ENCODE measurements at places on chromosomes 2 and 18.

- no peak for DNase-seq
These were observed 23.8 kb upstream of the SLC35G4 start for GRCh38 chr18:11585596-11585995.

- DNase-seq: no peak
These were observed 224.5 kb downstream of the UXS1 start for GRCh38 chr2:105969552-105969951.

DNA sequence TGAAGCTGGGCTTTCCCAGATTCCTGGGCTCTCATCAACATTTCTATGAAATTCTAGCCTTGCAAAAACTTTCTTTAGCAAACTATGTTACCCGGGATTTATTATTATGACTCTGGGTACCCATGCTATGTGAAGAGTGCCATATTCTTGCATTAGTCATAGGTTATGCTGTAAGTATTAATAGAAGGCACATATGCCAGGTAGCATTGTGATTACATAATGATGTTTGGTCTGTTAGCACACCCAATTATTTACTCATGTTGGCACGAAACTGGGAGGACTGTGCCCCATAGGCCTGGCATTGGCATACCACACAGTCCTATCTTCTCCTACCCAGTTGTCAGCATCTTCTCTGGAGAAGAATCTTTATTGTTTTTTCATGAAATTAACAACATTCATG, 171.0 kb downstream of the SLC4A3 start:
- DNase-seq: no peak

DNA sequence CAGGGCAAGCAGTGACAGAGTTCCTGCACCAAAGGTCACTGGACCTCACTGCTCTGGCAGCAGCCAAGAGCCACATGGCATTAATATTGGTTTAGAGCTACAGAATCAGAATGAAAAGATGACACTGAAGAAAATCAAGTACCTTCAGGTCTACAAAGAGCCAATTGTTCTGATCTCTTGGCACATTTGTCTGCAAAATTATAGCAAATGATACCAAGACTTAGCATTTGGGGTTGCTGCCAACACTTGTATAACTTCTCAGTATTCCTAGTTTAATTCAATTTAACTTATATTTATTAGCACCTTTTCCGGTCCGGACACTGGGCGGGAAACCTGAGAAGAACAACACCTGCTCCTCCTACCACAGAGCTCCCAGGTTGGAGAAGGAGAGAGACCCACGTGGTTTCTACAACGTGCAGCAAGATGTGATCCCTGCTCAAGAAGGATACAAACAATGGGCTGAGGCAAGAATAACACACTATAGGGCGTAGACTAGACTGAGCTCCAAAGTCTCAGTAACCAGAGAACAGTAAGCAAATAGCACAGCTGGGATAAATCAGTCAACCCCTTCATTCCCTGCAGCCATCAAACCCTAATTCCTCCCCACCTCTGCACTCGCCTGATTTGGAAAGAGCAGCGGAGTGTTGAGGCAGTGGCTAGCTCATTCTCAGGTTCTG, 2.4 kb downstream of the LRRC30 start:
- no peak for DNase-seq

GRCh38 chr2:88239781-88240180, 69.6 kb downstream of the THNSL2 start:
- no peak for DNase-seq

- DNase-seq: no peak
These were observed 30.9 kb upstream of the SULT1C4 start for GRCh38 chr2:108346827-108347226.

- DNase-seq: no peak
These were observed 95.6 kb upstream of the KCNH7 start for GRCh38 chr2:162934191-162934590.

- DNase-seq: no peak
These were observed 776 bp downstream of the EMILIN2 start for GRCh38 chr18:2847317-2848246.

DNA sequence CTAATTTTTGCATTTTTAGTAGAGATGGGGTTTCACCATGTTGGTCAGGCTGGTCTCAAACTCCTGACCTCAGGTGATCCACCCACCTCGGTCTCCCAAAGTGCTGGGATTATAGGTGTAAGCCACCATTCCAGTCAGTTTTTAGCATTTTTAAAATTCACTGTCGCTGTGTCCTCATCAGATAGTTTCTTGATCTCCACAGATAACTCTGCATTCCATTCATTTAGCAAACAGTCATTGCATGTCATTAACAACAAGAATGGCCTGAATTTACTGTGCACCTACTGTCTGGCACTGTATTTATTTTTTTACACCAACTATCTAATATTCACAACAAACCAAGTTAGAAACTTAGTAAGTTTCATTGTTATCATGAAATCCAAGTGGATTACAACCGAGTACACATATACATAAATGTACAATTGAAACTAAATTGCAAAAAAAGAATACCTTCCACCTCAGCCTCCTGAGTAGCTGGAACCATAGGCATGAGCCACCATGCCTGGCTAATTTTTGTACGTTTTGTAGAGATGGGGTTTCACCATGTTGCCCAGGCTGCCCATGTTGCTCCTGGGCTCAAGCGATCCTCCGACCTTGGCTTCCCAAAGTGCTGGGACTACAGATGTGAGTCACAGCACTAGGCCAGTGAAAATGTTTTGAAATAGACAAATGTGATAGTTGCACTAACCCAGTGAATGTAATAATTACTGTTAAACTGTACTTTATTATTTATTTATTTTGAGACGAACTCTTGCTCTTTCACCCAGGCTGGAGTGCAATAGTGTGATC, 4.3 kb downstream of the MCEE start:
- no peak for DNase-seq

DNA sequence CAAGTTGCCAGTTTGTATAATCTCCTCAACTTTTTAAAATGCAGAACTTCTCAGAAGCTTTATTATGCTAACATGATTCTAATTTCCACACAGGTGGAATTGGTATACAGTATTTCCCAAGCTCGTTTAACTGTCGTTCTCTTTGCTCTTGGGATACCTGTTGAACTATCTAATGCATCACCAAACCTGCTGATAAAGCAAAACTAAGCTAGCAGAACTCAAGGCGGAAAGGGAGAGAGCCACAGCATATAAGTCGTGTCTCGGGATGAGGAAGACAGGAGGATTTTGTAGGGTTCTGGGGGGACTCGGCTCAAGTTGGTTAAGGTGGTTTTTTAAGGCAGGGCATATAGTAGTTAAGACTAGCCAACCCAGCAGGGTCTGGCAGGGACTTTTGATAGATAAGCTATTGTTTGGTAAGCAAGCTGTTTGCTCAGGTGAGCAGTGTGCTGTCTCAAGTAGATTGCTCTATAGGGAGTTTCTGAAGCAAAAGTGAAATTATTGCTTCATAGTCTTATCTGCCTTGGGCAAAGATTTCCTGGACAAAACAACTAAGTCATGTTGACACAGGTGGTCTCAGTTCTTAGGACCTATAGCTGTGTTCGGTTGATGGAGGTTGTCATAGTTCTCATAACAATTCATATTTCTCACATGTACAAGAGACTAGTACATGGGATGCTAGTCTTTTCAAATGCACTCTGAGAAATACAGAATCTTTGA, 28.2 kb upstream of the CHRNA1 start:
- no peak for DNase-seq

GRCh38 chr2:134408386-134408785, 154.5 kb downstream of the MGAT5 start:
- DNase-seq: no peak

- no peak for DNase-seq
These were observed 26.1 kb downstream of the DIPK1C start for GRCh38 chr18:74430806-74431571.

DNA sequence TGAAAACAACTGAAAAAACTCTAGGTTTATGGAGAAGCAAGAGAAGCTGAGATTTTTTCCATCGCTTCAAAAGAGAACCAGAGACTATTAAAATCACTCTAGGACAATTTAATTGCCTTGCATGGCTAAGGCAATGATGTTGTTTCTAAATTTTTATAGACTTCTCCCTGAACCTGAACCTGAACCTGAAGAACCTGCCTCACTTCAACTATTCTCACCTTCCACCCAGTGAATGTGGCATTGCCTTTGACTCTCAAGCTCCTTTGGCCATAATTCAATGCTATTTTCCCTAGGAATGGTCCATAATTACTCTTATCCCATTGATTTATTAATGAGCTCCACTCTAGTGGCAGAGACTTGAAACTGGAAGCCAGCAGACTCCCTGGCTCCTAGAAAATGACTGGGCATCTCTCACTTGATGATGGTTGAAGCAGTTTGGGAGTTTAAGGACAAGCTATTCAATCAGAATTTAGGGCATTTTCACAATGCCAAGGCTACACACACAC, 303.8 kb upstream of the UBE2E3 start:
- no peak for DNase-seq

GRCh38 chr18:28504066-28504465, 327.1 kb upstream of the CDH2 start:
- DNase-seq: no peak

DNA sequence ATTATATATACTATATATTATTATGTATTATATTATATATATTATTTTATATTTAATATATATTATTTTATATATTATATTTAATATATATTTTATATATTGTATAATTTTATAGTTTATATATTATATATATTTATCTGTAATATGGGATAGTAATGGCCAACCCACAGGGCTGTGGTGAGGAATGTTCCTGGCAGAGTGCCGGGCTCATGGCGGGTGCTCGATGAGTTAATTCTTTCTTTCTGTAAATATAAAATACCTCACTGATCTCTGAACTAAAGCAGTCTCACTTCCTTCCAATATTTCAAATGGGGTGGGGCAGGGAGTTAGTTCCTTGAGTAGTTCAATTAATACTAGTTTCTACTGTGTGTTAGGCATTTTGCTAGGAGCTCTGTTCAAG, 389.4 kb downstream of the TSN start:
- DNase-seq: no peak

GRCh38 chr2:195535911-195536522, 121.0 kb upstream of the SLC39A10 start:
- no peak for DNase-seq

DNA sequence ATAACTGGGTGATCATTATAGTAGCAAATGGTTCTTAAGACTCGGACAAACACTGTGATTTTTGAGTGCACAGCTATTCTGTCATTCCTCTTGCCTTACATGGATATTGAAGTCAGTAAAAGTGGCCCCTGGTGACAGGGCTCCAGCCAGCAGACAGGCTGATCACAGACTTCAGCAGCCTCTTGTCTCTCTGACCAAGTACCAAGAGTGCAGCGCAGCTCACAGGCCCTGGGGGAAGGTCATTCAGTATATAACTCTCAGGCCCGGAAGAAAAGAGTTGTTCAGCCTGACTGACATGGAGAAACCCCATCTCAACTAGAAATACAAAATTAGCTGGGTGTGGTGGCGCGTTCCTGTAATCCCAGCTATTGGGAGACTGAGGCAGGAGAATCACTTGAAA, 202.6 kb downstream of the HRH4 start:
- no peak for DNase-seq

- DNase-seq: no peak
These were observed 748 bp downstream of the TWIST2 start for GRCh38 chr2:238848691-238848975.

GRCh38 chr18:44871771-44872170, 191.1 kb downstream of the SETBP1 start:
- DNase-seq: no peak

GRCh38 chr2:119028327-119029174, 86.6 kb downstream of the MARCO start:
- no peak for DNase-seq

DNA sequence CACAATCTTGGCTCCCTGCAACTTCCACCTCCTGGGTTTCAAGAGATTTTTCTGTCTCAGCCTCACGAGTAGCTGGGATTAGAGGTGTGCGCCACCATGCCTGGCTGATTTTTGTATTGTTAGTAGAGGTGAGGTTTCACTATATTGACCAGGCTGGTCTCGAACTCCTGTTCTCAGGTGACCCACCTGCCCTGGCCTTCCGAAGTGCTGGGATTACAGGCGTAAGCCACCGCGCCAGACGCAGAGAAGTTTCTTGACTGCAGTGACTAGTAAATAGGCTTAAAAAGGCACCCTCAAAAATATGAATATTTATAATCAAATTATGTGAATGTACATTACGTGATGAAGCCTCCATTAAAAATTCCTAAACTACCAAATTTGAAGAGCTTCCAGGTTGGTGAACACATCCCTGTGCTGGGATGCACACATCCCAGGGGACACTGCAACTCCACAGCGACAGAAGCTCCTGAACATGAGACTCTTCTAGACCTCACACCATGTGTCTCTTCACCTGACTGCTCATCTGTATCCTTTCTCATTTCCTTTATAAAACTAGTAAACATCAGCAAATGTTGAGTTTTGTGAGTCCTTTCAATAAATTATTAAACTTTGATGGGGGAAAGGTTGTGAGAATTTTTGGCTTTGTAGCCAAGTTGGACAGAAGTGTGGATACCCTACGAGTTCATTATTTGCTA, 203.3 kb upstream of the SPOPL start:
- DNase-seq: no peak

GRCh38 chr18:75170916-75171315, 38.0 kb downstream of the PTGR3 start:
- DNase-seq: no peak

GRCh38 chr2:83168377-83168776, 1290.7 kb downstream of the SUCLG1 start:
- no peak for DNase-seq

DNA sequence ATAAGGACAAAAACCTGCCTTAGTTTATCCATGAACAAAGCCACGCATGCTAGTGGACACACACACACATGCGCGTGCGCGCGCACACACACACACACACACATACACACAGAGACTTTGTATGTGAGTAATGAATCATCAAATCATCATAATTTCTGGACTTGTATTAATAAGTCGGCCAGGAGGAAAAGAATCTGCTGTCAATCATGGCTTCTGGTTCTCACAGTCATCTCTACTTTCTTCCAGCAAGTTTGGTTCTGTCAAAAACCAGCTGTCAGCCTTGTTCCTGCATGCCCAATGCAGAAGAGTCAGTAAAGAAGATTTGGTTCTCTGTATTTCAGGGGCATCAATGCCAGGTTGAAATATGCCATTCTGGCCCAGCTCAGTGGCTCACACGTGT, 1.1 kb upstream of the TTR start:
- no peak for DNase-seq

GRCh38 chr2:64653109-64654062, at the start of gene SERTAD2:
Gene SERTAD2, minus strand, starts transcription at chr2:64653913. Its CDS starts 17,042 bp downstream, at chr2:64636871.
- peak; percentile 82 for DNase-seq

- DNase-seq: no peak
These were observed 9.1 kb upstream of the SAP130 start for GRCh38 chr2:128036748-128037607.
